BE2C (cell line): ENCODE measurements at places on chromosomes 5 and 9.

- no peak for DNase-seq
Observed at GRCh38 chr5:180742727-180743126, 2.9 kb upstream of the OR2Y1 start.

- DNase-seq: no peak
Observed at GRCh38 chr5:62977661-62978060, 399.0 kb downstream of the LRRC70 start.

DNA sequence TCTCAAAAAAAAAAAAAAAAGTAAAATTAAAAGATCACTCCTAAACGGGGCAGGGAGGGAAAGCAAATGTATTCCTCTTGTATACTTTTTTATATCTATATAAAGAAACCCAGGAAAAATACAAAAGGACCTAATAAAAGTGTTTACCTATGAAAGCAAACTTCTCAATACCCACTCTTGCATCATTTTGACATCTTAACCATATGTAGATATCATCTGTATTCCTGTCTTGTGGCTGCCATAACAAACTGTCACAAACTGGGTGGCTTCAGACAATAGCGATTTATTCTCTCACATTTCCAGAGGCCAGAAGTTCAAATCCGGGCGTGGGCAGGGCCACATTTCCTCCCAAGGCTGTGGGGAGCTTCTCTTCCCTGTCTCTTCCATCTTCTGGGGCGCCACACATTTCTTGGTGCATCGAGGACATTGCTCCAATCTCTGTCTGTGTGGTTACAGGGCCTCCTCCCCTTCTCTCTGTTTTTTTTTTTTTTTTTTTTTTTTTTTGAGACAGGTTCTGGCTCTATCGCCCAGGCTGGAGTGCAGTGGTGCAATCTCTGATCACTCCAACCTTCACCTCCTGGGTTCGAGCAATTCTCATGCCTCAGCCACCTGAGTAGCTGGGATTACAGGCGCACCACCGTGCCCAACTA is 58.4 kb upstream of the IL17B start:
- DNase-seq: no peak

DNA sequence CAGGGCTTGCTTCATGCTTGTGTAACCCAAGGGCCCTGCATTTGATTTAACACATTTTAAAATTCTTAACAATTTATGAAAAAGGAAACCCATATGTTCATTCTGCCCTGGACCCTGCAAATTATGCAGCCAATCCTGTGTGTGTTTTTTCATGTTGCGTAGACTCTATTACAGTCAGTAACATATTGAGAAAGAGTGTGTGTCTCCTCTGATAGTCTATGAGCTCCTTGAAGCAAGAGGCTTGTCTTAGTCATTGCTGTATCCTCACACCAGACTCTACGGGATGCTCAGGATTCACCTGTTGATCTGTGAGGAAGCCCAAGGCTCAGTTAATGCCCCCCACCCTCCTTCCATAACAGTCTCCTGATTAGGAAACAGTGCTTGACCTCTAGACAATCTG is 177.3 kb upstream of the DMAC1 start:
- no peak for DNase-seq

DNA sequence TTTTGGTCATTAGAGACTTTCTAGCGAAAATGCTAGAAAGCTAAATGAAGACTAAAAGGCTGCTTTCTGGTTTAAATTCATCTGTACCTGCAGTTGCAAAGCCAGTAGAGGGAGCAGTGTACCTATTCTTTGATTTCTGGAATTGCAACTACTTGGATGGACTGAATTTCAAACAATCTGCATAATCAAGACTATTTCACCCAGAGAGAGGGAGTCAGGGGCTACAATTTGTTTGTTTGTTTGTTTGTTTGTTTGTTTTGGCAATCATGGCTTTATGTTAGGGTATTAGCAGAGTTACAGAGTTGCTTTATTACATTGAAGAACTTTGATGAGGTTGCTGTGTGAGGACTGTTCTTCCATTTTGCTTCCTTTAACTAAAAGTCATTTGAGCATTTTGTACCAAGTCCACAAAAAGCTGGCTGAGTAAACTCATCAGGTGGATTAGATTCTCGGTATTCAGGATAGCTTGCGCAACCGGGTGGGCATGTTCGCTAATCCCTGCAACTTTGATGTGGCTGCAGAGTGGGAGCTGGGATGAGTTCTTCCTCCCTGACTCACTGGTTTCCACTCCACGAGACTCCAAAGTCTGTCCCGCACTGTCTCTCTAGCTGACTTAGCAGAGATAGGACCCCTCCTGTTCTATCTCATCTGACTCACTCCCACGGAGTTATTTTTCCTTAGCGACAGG is 80.0 kb upstream of the TUT7 start:
- no peak for DNase-seq

DNA sequence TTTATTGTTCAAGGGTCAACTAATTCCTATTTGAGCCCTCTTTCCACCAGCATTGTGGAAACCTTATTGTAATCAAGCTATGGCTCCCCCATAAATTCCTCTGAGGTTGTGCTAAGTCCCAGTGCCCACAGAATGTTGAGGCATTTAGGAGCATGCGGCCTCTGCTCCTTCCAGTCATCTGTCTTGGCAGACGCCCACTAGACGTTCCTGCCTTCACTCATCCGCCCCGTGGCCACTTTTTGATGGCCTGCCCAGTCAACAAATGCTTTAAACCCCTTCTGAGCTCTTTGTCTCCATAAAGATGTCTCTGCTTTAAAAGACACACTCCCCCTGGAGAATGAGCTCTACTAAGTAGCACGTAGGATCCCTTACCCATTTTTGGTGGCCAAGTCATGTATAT is 104.7 kb downstream of the GAS1 start:
- no peak for DNase-seq

GRCh38 chr9:12702160-12702758 is 9.1 kb downstream of the TYRP1 start:
- peak; percentile 67 for DNase-seq

- DNase-seq: no peak
Observed at GRCh38 chr9:97635026-97635425, 1.4 kb downstream of the NCBP1 start.

DNA sequence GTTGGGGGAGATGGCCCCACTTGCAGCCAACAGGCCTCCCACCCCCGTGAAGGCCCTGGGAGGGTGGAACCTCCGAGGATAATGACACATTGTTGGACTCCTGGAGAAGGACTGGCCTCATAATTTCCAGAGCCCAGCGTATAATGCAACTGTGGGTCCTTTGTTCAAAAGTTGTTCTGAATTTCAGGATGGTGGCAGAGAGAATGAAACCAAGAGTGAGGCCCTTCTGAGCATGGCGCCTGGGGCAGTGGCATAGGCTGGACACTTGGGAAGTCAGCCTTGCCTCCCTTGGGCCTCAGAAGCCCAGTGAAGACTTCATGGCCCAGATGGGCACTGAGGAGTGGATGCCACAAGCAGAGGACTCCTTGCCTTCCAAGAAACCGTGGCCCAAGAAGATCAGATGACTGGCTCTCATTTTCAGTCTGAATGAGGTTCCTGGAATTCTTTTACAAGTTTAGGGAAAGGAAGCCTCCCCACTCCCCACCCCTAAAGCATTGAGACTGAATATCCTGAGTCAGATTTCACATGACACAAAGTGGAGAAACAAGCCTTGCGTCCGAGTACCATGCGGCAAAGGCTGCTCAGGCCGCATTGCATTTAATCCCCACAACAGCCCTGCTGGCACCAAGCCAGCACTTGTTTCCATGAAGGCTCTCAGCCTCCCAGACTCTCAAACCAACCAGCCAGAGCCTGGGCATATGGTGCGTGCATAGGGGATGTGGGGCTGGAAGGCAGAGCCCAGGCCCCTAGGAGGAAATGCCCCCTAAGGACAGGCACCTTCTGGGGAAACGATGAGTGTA is 96.7 kb upstream of the SMIM23 start:
- DNase-seq: peak; percentile 69

DNA sequence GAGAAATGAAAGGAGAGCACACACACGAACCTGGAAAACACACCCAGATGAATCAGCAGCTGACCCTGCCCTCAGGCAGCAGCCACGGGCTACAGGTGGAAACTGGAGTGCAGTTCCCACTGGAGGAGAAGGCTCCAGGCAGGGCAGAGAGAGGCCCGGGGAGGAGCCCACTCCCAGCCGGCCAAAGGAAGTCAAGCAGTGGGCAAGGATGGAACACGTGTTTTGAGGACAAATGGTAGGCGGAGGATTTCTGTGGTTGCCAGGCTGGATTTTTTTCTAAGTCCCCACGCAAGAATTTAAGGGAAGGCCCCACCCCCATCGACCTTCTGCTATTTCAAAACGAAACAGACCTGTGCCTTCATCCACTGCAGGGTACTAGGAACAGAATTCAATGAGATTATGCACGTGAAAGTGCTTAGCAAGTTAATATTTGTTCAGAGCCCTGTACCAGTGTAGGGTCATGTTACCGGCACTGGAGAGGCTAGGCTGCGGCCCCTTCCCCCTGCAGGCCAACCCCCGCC is 6.8 kb downstream of the EPB41L4B start:
- no peak for DNase-seq

- no peak for DNase-seq
Observed at GRCh38 chr9:72334658-72335337, 30.2 kb downstream of the ZFAND5 start.

GRCh38 chr9:120755810-120756434 is 37.3 kb downstream of the FBXW2 start:
- peak; percentile 59 for DNase-seq

DNA sequence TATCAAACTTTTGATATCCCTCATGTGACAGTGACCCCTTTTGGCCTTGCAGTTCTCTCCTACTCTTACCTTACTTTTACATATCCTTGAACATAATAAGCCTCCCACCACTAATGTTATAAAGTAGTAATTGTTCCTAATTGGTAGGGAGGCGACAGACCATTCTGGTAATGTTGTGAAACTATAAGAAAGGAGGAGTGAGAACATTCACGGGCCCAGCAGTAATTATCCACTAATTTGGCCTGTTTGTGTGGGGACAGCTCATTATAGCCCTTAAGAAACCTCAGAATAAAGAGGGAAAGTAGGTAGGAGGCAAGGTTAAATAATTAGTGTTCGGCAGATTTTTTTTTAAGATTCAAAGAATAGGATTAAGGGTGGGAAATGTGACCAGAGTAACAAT is 1046.5 kb upstream of the ARRDC3 start:
- no peak for DNase-seq

DNA sequence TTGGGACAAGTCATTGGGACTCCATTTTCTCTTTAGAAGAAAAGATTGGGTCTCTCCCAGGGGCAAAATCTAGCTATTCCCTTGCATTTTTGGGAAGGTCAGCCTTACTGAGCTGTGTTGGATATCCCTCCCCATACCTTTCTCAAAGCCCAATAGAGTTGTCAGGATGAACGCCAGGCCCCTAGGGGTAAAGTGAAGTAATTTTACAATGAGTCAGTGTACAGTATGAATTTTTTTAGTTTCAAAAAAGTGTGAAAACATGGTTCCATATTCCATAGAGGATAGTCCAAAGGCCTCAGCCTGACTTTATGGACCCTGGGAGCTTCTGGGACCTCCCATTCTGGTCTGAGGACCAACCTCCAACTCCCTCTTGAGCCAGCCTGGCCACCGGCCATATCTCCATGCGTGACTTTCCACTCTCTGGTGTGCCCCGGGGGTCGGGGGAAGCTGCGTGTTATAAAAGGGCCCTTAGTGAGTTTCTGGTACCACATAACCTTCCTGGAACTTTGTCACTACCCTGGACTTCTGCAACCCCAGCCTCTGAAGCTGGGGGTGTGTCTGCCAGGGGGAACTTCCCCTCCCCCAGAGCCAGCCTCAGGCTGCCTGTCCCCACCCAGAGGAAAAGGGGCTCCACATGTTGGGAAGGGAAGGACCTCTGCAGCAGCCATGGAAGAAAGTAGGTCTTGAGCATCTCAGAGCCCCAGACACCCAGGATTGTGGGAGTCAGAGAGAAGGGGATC is 52.4 kb upstream of the SYNPO start:
- DNase-seq: no peak

DNA sequence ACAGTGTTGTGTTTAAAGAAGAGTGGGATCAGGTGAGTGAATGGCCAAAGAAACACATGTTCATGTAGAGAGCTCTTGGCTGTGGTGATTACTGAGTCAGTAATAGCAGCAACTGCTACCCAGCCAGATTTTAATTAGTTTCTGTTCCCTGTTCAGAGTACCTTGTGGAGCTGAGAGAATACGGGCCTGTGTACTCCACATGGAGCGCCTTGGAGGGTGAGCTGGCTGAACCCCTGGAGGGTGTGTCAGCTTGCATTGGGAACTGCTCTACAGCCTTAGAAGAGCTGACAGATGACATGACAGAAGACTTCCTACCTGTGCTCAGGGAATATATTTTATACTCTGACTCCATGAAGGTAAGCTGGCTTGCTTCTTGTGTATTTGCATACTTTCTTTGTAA is 52.3 kb downstream of the SLC46A2 start:
- no peak for DNase-seq

DNA sequence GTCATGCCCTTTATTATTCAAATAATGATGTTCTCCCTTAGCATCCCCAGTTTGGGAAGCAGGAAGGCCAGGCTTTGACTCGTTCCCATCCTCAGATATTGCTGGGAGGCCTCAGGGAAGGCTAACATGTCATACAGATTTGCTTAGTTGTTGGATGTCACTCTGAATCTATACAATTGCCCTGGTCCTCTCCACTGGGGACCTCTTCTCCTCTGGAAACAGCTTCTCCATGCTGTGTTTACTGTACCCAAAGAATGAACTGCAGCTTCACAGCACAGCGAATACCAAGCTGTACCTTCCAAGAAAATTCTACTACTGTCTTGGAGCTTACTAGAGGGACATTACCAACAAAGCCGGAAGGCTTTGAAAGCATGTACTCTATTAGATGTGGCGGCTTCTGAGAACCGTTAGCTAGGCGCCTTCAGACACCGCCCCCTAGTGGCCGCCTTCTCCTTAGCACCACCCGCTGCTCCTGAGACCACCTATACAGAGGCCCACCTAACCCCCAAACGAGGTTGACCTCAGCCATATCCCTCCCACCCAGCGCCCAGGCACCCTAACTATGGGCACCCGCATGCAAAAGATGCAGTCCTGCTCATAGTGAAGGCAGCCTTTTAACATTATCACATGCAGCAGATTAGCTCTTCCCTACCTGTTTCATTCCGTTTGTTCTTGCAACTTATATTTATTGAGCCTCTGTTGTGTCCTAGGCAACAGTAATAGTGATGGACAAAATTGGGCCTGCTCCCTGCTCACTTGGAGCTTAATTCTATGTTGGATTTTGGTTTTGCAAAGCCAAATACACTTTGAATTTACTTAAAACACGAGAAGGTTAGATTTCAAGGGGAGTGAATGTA is 34.9 kb upstream of the FOXI1 start:
- DNase-seq: peak; percentile 73

DNA sequence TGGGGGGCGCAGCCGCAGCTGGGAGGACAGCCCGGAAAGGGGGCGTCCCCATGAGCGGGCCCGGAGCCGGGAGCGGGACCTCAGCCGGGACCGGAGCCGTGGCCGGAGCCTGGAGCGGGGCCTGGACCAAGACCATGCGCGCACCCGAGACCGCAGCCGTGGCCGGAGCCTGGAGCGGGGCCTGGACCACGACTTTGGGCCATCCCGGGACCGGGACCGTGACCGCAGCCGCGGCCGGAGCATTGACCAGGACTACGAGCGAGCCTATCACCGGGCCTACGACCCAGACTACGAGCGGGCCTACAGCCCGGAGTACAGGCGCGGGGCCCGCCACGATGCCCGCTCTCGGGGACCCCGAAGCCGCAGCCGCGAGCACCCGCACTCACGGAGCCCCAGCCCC is 47.0 kb downstream of the TJP2 start:
- DNase-seq: peak; percentile 10

GRCh38 chr5:147101659-147102369 is 133.0 kb upstream of the STK32A start:
- DNase-seq: peak; percentile 39
